ENCODE measurements at places on chromosomes 5 and 9. TPM values are rescaled to one million over a fixed set of nuclear protein-coding genes. Genes with fewer than 3 reads are reported as not detected.
A peak's percentile ranks its signal among the peaks of the same experiment; 100 is the strongest.

DNA sequence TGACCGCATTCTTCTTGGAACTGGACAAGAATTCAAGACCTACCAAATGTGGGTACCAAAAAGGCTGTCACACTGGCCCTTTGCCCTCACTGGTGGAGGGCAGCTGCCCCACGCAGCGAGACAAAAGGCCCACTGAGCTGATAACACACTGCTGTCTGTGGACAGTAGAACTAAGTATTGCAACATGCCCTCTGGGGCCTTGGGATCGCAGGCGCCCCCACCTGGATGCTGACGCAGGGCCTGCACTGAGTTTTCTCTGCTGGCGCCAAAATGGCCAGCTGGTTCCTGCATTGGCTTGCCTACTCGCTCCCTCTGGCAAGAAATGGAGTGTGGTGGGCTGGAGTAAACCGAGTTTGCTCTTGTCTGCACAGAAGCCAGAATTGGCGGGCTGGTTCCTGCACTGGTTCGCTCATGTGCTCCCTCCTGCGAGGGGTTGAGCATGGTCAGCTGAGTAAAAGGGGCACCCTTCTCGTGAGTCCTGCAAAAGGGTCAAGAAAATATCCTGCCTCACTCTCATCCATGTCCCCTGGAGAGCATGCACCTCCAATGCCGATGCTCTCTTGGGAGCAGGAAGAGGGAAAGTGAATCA, 55.7 kb downstream of the NXNL2 start:
- DNase-seq: no peak

GRCh38 chr5:154005648-154006047, 33.1 kb downstream of the FAM114A2 start:
- DNase-seq: no peak

GRCh38 chr5:54756301-54756700, 229.1 kb downstream of the ESM1 start:
- DNase-seq: no peak

DNA sequence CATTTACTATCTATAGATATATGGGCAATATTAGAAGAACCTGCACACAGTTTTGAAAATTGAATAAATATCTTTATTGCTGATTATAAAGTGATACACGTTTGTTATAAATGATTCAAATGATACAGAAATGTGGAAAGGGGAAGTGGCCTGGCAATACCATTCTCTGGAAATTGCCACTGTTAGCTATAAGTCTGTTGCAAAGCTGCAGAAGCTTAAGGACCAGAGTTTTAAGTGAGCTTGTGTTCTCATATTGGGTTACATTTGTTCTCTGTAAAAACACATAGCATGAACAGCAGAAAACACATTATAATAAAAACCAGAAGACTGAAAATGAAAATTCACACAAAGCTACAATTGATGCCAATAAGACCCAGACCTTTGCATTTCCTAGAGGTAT, 59.6 kb downstream of the RASGRF2 start:
- no peak for DNase-seq

MLANA gene
- not detected for total RNA-seq

DNA sequence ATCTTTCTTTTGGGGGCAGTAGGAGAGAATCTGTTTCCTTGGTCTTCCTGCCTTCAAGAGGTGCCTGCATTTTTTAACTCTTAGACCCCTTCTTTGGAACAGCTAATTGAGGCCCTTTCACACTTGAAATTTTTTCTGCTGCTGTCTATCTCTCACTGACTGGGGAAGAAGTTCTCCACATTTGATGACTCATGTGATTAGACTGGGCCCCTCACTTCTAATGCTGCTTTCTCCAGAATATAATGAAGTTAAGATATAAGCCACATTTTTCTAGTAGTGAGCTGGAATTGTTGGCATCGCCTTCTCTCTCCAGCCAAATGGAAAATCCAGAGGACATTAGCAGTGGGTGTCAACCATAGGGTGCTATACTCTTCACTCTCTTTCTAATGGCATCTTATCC, 12.4 kb downstream of the ZNF474 start:
- DNase-seq: no peak

NR5A1 gene
- 0.13 TPM for total RNA-seq

DNA sequence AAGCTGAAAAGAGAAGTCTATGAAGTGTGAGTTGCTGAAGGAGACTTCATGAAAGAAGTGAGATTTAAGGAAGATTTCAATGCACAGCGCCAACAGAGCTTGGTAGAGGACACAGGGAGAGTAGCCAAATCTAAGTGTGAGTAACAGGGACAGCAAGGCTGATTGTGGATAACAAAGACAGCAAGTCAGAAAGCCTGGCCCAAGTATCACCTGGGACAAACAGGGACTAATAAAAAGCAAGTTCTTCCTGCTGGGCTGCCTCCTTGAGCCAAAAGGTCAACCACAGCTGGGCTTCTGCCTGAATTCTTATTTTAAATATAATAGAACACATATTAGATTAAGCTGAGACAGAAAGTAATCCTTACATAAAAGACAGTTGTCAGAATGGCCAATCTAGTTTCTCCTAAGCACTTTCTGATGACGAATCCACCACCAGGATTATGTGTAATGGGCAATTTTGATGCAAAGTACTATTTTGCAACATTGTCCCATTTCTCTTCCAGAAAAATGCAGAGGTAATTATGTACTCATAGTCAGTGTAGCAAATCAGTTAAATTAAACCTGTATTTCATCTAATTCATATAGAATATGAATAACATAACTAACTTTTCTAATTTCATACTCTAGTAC, 73.8 kb downstream of the MAPKAP1 start:
- peak; percentile 45 for DNase-seq

DNA sequence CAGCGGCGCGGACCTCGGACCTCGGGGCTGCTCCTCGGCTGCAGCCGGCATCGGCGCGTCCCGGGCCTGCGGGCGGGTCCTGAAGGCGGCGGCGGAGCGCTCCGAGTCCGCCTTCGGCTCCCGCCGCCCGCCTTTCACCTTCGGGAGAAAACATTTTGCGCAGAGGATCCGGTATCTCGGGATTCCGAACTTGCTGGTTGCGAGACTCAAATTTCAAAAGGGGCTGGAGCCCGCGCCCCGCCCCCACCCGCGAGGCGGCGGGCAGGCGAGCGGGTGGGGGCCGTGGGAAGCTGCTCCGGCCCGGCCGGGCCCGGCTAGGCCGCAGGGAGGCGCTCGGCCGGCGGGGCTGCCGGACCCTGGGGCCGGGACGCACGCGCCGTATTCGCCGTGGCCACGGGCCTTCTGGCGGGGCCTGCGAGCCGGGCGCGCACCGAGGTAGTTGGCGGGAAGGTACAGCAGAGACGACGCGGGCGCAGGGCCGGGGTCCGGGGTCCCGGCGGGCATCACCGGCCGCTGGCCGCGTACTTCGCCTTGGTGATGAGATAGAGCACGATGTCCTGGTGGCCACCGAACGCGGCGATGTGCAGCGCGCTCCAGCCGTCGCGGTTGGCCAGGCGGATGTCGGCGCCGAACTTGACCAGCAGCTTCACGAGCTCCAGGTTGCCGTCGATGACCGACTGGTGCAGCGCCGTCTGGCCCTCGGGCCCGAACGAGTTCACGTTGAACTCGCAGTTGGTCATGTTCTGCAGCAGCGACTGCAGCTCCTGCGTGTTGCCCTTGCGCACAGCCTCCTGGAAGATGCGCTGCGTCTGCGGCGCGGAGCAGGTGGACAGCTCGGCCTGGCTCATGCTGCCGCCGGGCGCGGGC, 757 bp downstream of the NRARP start:
- peak; percentile 84 for DNase-seq

RPL12 gene
- 1,717 TPM for total RNA-seq

DNA sequence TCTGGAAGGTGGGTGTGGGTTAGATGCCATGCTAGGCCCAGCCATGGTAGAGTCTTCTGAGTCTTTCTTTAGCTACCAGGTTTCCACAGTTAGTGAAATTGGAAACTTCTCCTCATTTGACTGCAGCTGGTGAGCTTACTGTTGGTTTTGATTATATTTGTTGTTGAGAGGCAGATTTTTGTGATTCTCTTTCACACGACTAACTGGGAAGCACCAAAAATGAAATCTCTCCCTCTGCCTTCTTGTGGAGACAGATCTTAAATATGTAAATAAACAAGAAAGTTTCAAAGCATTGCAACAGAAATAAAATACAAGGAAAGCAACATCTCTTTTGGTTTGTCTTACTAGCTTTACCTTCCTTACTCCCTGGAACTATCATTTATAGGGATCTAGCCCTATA, 122.2 kb downstream of the CEMIP2 start:
- no peak for DNase-seq

DNA sequence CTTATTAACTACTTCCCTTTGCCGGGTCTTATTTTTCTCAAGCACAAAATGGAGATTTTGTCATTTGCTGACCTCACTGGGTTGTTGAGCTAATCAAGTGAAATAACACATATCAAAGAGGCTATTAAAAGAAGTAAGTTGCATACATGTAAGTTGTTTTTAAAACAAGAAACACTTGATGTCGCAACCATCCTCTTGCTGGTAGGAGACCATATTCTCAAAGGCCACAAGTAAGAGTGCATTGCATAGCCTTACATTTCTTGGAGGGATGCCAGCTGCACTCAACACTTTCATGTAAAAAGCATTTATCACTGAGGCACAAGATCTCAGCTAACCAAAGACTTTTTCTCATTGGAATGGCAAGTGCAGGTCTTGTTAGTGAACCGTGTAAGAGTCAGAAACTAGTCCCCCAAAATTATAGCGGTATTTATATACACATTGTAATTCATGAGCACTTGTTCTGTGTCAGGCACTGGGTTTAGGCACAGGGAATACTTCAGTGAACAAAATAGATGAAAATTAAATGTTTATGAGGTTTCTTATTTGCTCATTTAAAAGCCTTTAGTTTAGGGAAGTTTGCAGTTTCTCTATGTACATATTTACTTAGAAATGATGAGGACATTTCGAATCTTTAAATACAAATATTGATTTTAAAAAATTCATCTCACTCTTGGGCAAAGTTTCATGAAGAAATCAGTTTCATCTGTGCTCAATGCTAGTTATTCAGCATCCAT, 72.0 kb downstream of the ZFAND5 start:
- DNase-seq: no peak

DNA sequence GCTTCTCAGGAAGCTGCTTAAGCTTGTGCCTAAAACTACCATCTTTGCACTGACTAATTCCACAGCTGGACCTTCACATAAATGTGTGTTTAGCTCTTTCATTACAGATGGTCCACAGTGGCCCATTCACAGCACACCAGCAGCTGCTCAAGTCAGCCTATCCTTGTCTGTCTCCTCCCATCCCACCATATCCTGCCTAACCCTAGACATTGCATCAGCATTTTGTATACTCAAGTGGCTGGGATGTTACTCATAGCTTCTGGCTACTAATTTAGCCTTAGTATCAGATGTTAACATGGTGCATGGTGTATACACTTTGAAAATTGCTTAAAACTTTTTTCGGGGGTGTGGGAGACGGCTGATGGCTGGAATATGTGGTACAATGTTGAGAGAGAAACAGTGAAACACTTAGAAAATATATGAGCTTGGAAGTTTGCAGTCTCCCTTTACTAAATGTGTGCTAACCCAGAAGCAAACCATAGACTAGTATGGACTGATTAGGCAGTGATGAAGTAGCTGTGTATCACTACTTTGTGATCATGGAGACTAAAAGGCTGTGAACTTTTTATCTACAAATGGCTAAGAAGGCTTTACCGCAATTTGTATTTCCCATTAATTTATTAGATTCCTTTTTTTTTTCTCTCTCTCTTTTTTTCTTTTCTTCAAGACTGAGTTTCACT, 83.1 kb downstream of the JMY start:
- no peak for DNase-seq

DNA sequence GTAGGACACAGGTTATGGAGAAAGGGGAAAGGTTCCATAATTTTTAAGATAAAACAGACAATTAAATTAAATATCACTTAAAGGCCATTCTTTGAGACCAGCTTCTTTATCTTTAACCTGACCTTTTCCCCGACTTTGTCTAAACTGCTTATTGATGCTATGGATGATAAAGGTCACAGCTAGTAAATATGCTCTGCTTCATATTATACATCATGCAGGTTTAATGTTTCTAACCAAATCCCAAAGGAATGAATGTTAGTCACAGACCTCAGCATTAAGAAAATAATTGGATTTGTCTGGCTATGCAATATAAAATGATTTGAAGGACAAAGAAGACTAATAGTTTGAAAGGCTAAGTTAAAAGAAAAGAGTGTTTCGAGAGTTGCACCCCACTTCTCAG, 147.6 kb downstream of the ST8SIA4 start:
- no peak for DNase-seq

GABRA6 gene
- total RNA-seq: not detected

IGFBPL1 gene
- not detected for total RNA-seq
